Activated CD4-positive, alpha-beta T cell treated with anti-CD3 and anti-CD28 coated beads, Interleukin-10, Interleukin-2, amounts not matched to agents 100 ng/mL and 50 ng/mL, durations not matched to agents 16 hours and 8 hours (primary cell): ENCODE measurements at places on chromosomes 7 and 10.

DNA sequence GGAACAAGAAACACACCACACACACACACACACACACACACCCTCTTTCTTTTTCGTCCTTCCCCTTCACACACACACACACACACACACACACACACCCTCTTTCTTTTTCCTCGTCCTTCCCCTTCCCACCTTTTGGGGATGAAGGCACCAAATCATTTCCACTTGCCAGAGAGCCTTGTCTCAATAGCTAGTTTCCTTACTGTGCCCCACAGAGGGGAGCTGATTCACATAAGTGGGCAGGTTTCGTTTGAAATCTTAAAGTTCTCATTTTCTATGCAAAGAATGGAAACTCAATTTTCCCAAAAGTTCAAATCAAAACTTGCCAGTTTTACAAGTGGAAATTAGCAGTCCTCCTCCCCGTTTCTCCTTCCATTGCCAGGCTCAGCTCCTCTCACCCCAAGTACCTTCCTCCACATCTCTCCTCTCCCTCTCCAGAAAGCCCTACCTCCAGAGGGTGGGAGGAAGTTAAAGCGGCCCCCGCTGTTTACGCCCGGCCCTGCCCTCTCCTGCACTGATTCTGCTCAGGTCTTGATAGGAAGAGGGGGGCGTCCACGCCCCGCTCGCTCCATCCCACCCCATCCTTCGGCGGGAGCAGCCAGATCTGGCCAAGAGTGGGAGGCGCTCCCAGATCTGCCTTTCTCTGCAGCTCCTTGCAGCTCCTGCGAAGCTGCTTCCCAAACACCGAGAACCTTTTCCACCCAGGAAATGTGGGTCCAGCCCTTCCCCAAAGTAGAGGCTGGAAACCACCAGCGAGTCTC is 1.3 kb downstream of the CTTNBP2 start:
- no peak for DNase-seq

DNA sequence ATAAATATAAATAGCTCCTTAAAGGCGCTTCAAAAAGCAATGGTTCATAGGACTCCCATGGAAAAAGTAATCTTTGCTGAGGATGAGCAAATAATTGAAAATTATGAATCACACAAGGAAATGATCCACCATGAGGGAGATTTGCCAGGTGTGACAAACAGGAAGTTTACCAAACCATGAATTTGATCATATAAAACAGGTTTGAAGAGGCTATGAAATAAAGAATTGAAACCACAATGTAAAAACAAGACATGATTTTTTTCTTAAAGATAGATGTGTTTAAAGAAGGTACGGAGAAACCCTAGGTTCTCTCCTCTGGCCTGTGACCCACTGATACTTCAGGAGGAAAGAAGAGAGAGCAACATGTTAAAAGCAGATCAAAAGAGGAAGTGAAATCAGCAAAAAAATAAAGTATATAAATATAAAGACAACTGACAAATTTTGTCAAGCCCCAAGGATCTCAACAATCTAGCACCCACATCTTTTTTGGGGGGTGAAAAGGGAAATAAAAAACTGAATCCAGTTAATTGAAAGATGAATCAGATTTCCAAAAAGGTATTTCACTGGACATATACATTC is 111.3 kb upstream of the ASAH2 start:
- DNase-seq = no peak

GRCh38 chr7:138575897-138576428 is 115.9 kb downstream of the TRIM24 start:
- no peak for DNase-seq

GRCh38 chr7:100896732-100897608 is 1.3 kb upstream of the ACHE start:
- peak; percentile 52 for DNase-seq

DNA sequence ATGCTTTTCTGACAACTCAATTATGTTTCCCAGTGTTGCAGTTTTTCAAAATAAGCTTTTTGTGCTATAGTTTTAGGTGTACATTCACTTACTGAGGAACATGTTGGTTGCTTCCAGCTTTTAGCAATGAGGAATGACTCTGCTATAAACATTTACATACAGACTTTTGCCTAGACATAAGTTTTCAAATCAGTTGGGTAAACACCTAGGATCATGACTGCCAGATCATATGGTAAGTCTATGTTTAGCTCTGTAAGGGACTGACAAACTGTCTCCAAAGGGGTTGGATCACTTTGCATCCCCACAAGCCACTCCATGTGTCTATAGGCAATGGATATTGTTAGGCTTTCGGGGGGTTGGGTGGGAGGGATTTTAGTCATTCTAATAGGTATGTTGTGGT is 10.8 kb upstream of the GRID2IP start:
- no peak for DNase-seq

GRCh38 chr7:99142727-99143520 is 984 bp downstream of the SMURF1 start:
- peak; percentile 92 for DNase-seq

GRCh38 chr10:36450380-36450779 is 675.0 kb upstream of the ANKRD30A start:
- no peak for DNase-seq

- peak; percentile 31 for DNase-seq
Measured at GRCh38 chr7:32479574-32480200, 10.5 kb downstream of the LSM5 start.

- peak; percentile 76 for DNase-seq
Measured at GRCh38 chr10:101889256-101890210, 45.9 kb upstream of the KCNIP2 start.

- no peak for DNase-seq
Measured at GRCh38 chr10:131708225-131708880, 192.5 kb upstream of the PPP2R2D start.

DNA sequence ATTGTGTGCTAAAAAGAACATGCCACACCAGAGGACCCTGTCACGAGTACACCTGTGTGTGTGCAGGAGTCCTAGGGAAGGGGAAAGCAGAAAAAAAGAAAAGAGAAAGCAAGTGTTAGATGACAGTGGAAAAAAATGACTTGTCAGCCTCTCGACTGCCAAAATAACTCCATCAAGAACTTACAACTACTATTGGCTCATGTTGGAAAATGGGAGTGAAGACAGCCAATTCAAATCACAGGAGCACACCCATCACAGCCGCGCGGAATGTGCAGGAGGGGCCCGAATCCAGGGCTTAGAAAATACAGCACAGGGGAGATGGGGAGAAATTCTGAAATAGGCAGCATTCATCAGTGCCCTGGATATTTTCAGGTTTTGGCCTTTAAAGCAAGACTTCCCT is 38.1 kb upstream of the FOXI2 start:
- no peak for DNase-seq

DNA sequence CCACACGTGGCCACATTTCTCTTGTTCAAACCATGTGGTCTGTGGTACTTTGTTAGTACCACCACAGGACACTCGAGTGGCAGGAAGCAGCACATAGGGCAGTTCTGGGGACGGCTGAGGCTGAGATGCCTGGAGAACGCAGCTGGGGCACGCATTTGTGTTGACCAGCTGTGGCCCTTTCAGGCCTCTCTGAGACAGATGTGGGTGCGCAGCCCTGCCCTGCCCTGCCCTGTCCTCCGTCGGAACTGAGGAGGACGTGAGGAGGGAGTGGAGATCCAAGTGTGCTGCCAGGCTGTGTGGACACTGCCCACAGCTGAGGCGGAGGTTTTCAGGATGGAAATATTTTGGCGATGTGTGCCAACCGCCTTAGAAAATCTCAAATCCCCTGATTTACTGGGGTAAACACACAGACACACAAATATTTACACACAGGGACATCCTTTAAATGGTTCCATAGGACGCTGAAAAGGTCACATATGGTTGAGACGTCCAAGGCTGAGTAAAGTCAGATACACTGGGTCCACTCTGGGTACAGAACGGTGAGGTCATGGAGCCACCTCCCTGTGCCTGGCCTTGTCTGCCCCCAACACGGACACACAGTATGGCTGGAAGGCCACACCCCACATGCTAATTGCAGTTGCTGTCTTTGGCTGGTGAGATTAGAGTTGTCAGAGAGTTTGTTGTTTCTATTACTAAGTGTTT is 14.8 kb downstream of the BHLHA15 start:
- DNase-seq = no peak

- no peak for DNase-seq
Measured at GRCh38 chr10:78913219-78914059, 155.3 kb upstream of the ZMIZ1 start.

DNA sequence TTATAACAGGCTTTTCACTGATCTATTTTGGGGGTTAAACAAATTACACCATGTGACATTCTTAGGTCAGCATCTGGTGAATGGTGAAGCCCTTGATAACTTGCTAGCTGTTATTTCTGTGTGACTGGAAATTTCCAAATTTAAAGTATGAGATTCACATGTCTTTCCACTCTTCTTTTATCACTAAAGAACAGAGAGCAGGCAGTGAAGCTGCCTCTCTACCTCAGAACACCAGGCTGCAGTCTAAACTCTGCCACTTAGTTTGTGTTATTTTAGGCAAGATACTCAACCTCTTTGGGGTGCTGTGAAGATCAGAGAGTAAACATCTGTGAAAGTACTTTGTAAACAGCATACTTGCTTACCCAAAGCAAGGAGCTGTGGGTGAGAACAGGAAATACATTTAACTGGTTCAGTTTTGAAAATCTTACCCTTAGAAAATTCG is 15.5 kb upstream of the SP4 start:
- no peak for DNase-seq

GRCh38 chr10:88389456-88389855 is 193.7 kb downstream of the RNLS start:
- DNase-seq = peak; percentile 55

DNA sequence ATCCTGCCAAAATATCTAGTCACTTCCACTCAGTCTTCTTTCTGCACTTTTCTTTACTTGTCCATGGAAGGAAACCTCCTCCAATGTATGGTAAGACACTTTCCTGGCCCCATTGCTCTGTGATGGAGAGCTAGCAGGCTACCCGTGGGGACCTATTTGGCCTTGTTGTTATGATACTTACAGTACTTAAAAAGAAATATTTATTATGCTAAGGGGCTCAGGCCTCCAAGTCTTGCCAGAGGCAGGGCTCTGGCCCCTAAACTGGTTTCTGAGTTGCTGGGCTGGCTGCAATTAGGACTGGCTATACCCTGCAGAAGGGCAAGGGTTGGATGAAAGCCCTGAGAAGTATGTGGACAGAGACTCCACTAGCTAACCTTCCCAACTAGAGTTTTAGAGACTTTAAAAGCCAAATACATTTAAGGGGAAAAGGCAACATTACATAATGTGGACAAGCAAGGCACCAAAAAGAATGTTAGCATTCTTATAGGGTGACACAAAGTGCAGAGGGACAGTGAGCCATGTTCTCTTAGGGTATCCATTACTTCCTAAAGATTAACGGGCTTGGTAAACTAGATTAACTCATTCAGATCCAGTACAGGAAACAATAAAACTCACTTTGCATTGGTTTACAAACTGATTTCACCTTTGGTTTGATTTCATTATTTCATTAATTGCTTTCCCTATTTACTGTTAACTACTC is 84.9 kb upstream of the INHBA start:
- DNase-seq = no peak

DNA sequence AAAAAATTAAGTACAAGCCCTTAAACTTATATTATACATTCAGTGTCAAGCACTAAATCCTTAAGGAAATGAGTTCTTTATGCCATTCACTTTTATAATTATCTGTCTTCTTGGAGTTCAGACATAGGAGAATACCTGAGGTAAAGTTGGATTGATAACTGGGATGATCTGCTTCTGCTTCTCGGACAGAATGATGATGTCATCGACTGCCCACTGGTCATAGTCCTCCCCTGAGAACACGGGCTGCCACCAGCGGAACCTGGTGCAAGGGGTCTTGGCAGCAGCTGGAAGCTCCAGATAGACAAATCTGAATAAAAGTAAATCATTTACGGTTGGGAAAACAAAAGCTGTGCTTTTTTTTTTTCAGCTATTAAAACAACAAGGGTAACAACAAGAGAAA is 148.2 kb upstream of the SLC26A5 start:
- DNase-seq = no peak

DNA sequence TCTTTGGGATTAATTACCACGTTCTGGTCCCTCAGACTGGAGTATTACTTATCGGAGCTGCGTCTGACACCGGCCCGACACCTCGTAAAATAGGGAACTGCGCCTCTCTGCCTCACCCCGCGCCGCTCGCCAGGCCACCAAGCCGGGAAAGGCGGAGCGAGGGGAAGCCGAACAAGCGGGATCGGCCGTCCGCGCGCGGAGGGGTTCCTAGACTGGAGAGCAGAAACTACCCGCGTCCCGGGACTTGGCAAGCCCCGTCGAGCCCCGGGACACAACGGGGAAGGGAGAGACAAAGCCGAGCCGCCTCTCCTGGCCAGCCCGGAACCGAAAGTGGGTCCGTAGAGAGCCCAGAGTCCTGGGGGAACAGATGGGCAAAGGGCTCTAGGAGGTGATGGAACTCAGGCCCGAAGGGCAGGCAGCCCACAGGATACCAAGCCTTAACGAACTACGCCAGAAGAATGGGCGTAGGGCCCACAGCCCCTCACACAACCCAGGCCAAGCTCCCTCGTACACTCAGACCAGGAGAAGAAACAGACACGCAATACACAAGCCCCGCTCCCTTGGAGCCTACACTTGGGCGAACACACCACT is 6.5 kb downstream of the LBX1 start:
- DNase-seq = no peak

DNA sequence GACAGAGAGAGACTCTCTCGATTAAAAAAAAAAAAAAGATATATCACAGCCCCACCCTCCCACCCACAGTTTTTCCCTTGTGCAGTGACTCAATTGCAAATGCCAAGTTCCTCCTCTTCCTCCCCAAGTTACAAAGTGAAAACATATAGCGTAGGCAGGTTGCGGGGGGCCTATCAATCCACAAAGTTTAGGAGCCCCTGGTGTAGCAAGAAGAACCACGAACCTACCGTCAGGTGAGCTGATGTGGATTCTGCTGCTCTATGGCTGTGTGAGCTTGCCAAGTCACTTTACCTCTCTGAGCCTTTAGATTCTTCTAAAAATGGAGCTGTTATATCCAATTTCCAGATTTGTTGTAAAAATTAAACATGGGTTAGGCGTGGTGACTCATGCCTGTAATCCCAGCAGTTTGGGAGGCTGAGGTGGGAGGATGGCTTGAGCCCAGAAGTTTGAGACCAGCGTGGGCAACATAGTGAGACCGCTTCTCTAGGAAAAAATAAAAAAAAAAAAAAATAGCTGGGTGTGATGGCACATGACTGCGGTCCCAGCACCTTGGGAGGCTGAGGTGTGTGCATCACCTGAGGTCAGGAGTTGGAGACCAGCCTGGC is 8.2 kb upstream of the RHBDD2 start:
- DNase-seq = peak; percentile 24
